ENCODE measurements at places on chromosomes 7 and 10.

DNA sequence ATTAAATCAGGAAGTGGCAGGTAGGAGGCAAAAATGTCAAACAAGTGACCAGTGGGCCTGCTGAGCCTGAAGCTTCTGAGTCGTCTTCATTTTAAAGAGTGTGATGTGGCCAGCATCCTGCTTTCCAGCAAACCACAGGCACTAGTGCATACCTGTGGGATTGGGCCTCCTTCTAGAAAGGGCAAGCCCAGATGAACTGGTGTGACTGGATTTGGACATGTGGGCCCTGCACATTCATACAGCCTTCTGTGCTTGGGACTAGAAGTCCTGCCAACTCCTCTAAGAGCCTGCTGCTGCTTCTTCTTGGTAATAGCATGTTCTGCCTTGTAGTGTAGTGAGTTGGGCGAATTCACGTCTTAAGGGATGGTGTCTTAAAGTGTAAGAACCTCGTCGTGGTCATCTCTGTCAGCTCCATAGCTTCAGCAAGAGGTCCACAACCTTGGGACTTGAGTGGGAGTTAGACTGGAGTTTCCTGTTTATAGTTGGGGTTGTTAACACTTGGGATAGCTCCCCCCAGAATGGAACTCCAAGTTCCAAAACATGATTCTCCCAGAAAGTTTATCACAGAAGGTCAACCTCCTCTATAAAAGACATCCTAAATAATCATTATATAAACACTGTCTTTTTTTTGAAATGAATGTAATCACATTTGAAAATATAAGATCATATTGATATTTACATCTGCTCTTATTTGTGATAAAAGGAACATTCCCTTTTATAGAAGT, 11.2 kb downstream of the BMPER start:
- no peak for DNase-seq

DNA sequence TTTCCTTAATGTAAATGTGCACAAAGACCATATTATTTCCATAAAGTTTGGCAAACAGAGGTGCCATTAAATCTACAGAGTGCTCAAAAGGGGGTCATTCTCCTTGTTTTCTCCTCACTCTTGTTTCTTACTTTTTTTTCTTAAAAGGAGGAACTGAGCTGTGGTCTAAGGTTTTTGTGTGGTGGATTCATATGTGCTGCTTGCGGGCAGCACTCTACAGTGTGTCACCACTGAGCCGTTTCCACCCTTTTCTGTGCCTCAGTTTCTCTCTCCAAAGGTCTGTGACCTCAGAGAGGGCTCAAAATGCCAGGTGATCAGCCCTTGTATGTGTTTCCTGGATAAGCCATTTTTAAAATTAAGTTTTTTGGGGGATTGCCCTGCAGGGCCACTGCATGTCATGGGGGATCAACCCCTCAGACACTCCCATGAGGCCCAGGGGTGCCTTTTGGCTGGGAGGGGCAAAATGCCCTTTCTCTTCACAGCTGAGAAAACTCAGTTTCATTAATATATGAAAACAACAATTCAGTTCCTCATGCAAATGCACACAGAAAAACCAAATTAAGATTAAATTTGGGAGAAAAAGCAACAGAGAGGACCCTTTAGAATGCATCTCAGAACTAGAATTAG, 56.9 kb upstream of the VOPP1 start:
- DNase-seq = no peak

- no peak for DNase-seq
Measured at GRCh38 chr10:102962951-102963755, 45.1 kb downstream of the CNNM2 start.

GRCh38 chr7:23544913-23545354, 13.2 kb upstream of the TRA2A start:
- no peak for DNase-seq

GRCh38 chr7:78055001-78055573, 256.5 kb downstream of the PHTF2 start:
- no peak for DNase-seq

GRCh38 chr10:11636697-11637303, 25.4 kb upstream of the USP6NL start:
- DNase-seq = no peak

GRCh38 chr10:132027423-132027983, 38.2 kb upstream of the JAKMIP3 start:
- no peak for DNase-seq

DNA sequence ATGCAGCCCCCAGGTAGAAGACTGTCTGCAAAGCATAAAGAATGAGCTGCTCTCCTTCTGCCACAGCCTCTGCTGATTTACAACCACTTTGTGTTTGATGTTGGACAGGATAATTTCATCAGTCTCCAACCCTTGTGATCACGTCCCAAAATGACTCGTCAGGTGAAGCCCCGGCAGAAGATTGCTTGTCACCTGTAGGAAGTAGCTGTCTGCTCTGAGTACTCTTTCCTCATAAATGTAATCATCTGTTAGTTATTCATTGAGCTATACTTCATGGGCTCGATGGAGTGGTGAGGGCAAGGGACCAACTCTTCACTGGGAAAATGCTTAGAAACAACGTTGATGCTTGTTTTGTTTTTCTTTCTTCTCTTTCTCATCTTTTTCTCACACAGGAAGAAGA, 290.9 kb upstream of the SP8 start:
- DNase-seq = no peak
